ENCODE measurements at places on chromosomes 3 and 15.

DNA sequence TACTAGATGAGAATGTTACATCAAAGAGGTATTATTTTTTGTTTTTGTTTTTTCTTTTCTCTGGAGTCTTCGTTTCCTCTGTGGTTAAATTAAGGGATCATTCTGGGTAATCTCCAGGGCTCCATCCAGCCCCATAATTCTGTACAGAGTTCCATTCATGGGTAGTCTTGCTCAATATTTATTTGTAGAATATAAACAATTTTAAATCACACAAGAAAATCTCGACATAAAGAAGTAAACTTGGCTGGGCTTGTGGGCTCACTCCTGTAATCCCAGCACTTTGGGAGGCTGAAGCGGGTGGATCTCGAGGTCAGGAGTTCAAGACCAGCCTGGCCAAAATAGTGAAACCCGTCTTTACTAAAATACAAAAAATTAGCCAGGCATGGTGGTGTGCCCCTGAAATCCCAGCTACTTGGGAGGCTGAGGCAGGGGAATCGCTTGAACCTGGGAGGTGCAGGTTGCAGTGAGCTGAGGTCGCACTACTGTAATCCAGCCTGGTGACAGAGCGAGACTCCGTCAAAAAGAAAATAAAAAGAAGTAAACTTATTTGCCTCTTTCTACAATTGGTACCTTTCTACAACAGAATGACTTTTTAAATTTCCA is 166.8 kb upstream of the TGFBR2 start:
- no peak for DNase-seq

DNA sequence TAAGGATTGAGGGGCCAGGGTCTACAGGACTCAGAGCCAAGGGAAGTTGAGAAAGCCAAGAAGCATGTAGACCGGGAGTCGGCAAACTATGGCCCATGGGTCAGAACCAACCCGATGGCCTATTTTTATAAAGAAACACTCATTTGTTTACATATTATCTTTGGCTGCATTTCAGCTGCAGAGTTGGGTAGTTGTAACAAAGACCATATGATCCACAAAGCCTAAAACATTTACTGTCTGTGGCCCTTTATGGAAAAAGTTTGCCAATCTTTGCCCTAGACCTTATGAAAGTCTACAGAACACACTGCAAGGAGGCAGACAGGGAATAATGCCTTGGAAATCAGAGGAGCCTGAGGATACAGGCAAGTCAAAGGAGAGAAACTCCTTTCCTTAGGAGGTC is 63.2 kb upstream of the MNS1 start:
- no peak for DNase-seq

DNA sequence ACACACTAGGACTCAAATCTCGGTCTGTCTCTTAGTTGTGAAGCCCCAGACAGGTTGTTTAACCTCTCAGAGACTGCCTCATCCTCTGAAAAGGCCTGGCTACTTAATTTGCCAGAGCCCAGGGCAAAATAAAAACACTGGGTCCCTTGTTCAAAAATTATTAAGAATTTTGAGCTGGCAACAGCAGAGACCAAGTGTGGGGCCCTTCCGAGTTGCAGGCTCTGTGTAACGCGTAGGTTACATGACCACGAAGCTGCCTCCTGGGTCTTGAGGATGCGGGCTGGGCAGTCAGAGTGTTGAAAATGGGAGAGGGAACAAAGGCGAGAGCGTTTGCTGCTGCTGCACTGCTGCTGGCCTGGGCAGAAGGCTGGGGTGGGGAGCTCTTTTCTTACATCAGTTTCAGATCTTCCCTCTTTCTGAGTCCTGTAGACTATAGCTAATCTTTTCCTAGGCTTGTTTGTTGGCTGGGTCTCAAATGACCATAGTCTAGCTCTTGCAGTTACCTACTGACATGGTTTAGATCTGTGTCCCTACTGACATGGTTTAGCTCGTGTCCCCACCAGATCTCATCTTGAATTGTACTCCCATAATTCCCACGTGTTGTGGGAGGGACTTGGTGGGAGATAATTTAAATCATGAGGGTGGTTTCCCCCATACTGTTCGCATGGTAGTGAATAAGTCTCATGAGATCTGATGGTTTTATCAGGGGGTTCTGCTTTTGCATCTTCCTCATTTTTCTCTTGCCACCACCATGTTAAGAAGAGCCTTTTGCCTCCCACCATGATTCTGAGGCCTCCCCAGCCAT is 49.9 kb downstream of the CLEC3B start:
- no peak for DNase-seq

DNA sequence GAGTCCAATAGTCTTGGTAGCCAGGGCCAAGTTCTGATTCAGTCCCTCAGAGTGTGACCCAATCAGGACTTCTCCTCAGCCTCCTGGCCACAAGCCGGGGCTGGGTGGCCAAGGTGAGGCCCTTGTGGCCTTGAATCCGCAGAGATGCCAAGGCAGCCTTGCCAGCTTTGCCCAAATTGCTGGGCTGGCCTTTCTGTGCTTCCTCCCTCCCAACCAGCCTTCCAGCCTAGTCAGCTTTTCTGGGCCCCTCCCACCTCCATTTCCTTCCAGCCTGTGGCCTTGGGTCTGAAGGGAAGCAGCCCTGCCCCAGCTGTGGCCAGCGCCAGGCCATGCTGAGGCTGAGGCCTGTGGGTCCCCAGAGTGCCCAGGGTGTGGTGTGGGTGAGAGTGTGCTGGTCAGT is 34.3 kb upstream of the ANKDD1A start:
- DNase-seq = no peak

DNA sequence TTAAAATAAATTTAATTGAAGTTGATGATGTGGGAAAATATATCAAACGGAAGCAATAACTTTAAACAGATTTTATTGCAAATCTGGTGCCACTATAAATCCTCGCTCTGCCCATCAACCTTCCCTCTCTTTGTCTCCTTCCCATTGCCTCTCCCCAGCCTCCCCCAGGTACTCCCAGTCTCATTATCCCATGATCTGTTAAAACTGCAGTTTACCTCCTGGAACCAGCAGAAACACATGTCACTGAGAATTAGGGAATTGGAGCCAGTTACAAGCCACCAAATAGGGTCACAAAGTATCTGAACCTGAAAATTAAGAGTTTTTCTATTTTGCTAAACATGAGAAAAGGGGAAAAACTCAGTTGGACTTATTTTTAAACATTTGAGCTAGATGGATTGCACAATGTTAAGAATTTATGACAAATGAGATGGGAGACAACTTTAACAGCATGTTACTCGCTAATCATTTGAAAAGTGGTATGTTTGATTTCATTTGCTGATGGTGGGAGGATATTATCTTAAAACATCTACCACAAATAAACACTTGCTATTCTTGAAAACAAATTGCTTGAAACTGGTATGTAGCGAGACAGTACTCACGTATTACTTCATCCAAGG is 2.4 kb downstream of the PLCH1 start:
- DNase-seq = no peak

- DNase-seq = no peak
Observed at GRCh38 chr3:108093021-108093420, 2.2 kb upstream of the CD47 start.

DNA sequence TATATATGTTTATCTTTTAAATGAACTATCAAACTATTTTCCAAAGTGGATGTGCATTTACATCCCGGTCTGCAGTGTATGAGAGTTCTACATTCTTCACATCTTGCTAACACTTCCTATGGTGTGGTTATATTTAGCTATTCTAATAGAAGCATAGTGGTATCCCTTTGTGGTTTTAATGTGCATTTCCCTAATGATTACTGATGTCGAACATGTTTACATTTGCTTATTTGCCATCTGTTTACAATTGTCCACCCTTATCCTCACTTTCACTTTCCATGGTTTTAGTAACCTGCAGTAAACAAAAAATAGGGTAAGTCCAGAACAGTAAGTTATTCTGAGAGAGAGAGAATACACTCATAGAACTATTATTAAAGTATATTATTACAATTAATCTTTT is 360.5 kb upstream of the NAALADL2 start:
- DNase-seq = no peak

DNA sequence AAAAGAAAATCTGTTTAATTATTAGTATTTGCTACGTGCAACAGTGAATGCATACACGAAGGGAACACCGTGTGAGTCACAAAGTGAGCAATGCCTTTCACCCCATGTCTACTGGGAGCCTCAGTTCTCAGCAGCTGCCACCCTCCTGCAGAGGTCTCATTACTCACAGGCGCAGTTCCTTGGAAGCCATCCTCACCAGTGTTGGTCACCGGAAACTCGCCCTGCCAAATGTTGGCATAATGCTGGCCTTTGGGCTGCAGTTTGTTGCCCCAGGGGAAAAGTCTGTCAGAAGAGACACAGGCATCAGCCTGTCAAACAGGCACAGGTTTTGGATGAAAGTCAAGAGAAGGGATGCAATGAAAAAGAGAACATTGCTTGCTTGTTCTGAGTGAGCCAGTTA is 50.1 kb downstream of the SUMF1 start:
- no peak for DNase-seq

DNA sequence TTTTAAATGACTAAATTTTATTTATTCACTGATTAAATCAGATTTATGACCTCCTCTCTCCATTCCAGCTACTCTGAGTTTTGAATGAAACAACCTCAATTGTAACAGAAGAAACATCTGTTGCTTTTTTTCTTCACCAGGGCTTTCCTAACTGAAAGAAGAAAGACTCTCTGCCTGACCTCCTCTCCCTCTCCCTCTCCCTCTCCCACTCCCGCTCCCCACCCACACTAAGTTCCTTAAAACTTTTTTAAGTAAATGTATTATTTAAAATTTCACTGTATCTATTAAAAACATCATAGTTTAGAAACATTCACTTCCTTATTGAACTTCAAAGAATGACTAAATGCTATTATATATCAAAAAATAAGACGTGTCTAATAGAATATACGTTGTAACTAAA is 122.0 kb downstream of the TFDP2 start:
- no peak for DNase-seq

DNA sequence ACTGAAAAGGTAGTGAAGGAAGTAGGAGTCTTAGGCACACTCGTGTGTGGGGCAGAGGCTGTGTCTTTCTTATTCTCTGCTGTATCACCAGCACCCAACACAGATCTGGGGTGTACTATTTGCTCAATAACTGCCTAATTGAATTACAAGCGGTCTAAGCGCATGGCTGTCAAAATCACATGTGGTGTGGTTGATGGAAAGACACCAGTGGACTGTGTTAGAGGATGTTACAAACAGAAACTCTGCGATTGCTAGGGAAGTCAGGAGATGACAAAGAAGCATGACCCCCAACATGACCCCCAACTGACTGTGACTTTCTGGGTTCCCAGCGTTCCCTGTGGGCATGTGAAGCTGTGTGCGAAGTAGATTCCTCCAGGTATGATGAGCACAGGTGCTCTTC is 32.0 kb downstream of the ATG7 start:
- DNase-seq = no peak

- no peak for DNase-seq
Observed at GRCh38 chr3:182276512-182276911, 516.8 kb upstream of the ATP11B start.

DNA sequence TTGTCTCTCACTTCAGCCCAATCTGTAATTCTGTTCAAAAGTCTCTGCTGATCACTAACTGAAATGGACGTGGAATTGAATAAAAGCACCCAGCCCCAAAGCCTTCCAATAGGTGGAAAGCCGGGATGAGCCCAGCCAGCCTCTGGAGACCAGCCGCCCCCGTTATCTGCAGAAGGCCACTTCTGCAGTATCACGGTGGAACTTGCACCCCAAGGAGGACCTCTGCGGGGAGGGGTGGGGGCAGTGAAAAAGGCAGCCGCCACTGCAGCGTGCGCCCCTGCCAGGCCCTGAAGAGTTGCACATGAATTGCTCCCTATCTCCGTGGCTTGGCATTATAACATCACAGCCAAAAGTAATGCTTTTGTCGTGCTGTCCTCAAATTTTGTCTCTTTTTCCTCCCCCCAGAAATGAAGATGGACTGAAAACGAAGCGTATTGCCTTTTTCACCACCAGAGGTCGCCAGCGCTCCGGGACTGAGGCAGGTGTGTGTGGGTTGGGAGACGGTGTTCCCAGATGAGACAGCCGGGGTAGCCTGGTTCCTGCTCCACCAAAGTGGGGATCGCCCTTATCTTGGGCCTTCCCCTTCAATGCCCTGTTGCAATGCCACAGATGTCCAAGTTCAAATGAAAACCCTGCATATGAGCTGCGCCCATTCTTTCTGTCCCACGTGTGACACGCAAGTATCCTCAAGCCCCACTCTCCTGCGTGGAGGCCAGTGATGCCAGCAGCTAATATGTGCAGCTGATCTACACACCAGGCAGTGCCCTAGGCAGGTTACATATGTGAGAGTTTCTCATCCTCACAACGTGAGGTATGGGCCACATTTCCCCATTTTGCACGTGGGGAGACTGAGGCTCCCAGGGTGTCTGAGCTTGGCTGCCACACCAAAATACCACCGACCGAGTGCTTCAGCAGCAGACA is 96.0 kb downstream of the LRRK1 start:
- DNase-seq = peak; percentile 16

DNA sequence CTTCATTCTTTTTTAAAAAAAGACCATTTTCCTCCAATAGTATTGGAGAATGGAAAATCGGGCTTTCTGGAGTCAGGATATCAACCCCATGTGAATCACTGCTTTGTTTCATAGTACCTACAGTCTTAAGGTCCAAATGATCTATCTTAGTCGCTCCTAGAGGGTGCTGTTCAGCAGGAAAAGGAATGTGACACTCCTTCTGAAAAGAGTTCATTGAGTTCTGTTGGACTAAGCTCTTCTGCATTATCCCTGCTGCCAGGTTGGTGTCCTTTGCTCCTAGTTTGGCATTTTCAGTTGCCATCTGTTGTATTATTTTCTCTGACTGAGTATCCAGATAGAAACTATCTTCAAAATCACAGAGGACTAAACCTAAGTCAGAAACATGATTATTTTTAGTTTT is 57.2 kb downstream of the POLQ start:
- DNase-seq = no peak

DNA sequence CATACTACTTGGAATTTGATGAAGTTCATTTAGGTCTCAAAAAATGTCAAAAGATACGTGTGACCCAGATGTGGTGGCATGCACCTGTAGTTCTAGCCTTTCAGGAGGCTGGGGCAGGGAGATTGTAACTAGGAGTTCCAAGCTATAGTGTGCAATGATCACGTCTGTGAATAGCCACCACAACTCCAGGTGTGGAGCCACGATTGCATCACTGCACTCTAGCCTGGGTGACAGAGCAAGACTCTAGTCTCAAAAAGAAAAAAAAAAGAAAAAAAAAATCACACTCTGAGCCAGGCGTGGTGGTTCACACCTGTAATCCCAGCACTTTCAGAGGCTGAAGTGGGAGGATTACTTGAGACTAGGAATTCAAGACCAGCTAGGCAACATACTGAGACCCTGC is 14.2 kb downstream of the MAP4 start:
- no peak for DNase-seq

GRCh38 chr3:138688871-138689299 is 80.3 kb downstream of the FAIM start:
- no peak for DNase-seq
